ENCODE measurements at places on chromosomes 1 and 21. TPM values are rescaled to one million over a fixed set of nuclear protein-coding genes. Genes with fewer than 3 reads are reported as not detected.

VWA5B1 gene
- not detected for total RNA-seq

ELAVL4 gene
- total RNA-seq: not detected

NTMT2 gene
- total RNA-seq: 5.3 TPM

DCDC2B gene
- total RNA-seq: not detected

DNA sequence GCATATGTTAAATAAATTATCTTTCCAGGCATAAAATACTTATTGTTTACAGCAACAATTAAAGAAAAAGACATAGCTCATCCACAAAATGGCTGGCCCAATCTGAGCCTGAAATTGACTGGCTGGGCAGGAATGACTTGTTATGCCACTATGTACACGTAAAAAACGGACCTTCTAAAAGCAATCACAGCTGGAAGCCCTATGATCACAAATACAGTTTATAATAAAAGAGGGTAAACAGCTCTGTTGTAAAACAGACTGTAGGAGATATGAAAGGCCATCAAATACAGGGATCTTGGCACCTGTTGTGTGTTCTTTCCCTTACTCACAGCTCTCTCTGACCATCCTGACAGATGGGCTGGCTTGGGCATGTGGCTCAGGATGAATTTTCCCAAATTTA is 70.5 kb upstream of the DMRTA2 start:
- DNase-seq: no peak

DNA sequence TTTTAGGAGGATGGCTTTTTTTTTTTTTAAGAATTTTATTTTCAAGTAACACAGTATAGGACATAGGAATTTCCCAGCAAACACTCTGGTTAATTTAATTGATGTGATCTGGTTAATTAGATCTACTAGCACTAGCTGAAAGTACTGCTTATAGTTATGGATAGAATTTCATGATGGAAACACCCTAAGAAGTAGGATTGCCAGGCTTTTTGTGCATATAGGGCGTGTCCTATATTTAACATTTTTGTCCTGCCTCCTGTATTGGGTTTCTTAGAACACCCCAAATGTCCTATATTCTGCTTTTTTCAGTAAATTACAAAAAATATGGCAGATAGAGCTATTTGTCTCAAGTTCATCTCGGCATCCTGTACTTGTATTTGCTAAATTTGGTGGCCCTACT is 13.5 kb upstream of the AXDND1 start:
- no peak for DNase-seq

GRCh38 chr1:102431253-102431652 is 434.5 kb upstream of the OLFM3 start:
- no peak for DNase-seq

GRCh38 chr1:53266038-53266437 is 27.7 kb upstream of the MAGOH start:
- no peak for DNase-seq

- no peak for DNase-seq
Measured at GRCh38 chr1:53956308-53957168, 10.4 kb downstream of the LRRC42 start.

GRCh38 chr1:78388275-78388674 is 102.5 kb upstream of the PTGFR start:
- DNase-seq: no peak
